Activated naive CD8-positive, alpha-beta T cell treated with anti-CD3 and anti-CD28 coated beads, Interleukin-2, amount 10 ng/mL, durations not matched to agents 7 days and 5 days (primary cell): ENCODE measurements at places on chromosomes 2 and 18.

GRCh38 chr2:111952871-111953452 is 54.6 kb downstream of the MERTK start:
- no peak for DNase-seq

GRCh38 chr2:144426981-144427479 is 92.9 kb downstream of the ZEB2 start:
- no peak for DNase-seq

- no peak for DNase-seq
These were observed 56.3 kb downstream of the PHLPP1 start for GRCh38 chr18:62771494-62772270.

- DNase-seq = no peak
These were observed 84.8 kb upstream of the POU3F3 start for GRCh38 chr2:104769096-104769495.

GRCh38 chr18:13273800-13274199 is 55.2 kb downstream of the LDLRAD4 start:
- peak; percentile 55 for DNase-seq
